ENCODE measurements at places on chromosomes 5 and 9. TPM values are rescaled to one million over a fixed set of nuclear protein-coding genes. Genes with fewer than 3 reads are reported as not detected.

DNA sequence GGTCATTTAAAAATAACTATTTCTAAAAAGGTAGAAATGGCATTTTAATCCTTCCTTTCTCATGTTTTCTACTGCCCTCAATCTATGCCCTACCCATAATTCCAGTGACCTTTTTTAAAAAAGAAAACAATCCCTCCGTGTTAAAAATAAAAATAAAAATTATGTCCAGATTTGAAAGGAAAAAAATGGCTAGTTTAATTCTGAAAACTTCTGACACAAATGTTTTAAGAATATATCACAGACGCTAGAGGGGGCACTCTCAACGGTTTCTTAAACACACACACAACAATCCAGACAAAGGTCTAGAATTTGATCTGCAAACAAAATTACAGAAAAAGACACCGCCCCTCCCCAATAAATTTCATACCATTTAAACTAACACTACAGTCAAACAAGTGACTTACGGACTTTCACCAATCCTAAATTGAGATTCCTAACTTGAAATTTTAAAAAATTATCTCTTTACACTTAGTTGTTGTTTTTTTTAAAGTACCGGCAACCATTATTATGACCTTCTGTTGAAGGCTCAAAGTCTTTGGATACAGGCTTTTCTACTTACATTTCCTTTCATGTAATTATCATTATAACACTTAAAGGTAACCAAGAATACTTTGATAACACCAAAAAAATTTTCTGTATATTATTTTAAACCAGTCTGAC lies 38.2 kb downstream of the CLINT1 start:
- DNase-seq: peak; percentile 40

- DNase-seq: no peak
Measured at GRCh38 chr5:77768978-77769377, 7.2 kb downstream of the TBCA start.

- no peak for DNase-seq
Measured at GRCh38 chr9:127509955-127510299, 58.6 kb downstream of the LRSAM1 start.

Gene FOXD4L3
- total RNA-seq: not detected
